Activated T-cell treated with anti-CD3 and anti-CD28 coated beads for 24 hours (primary cell): ENCODE measurements at places on chromosomes 7 and 10.

- DNase-seq, result no peak
Observed at GRCh38 chr7:46626691-46627310, 705.7 kb upstream of the IGFBP3 start.

GRCh38 chr10:113431398-113432160 lies 121.3 kb upstream of the HABP2 start:
- no peak for DNase-seq

DNA sequence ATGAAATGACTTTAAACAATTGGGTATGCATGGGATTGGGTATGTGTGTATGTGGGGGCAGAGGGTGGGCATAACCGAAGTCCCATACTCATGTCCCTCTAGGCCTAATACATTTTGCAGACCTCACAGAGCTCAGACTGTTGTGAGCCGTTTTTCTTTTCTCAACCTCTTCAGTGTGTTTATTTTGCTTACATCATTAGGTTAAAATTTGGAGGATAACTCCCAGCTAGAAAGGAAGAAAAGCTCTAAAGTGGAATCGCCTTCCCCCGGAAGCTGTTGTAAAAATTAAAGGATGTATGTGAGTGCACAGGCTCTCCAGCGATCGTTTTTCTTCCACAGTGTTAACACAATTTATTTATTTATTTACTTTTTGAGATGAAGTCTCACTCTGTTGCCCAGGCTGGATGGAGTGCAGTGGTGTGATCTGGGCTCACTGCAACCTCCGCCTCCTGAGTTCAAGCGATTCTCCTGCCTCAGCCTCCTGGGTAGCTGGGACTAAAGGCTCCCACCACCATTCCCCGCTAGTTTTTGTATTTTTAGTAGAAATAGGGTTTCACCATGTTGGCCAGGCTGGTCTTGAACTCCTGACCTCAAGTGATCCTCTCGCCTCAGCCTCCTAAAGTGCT lies 1.5 kb upstream of the H2AZ2 start:
- no peak for DNase-seq

- DNase-seq, result no peak
Observed at GRCh38 chr10:91287276-91287675, 66.8 kb downstream of the PCGF5 start.

DNA sequence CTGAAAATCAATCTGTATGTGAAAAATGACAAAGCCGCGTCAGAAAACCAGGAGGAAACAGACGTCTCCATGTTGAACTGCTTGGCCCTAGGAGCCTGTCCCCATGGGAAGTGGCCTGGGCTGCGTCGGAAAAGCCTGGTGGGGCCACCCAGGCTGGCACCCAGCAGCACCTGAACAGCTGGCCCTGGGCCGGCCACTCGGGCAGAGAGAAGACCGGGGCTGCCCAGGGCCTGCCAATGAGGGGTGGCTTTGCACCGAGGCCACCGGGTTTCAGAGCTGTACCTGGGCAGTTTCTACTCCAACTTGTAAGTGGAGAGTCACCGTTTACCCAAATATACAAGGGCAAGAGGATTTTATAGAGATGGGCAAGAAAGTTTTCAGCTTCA lies 1.1 kb upstream of the FUOM start:
- DNase-seq, result no peak

GRCh38 chr10:63588436-63589167 lies 67.4 kb downstream of the REEP3 start:
- no peak for DNase-seq

DNA sequence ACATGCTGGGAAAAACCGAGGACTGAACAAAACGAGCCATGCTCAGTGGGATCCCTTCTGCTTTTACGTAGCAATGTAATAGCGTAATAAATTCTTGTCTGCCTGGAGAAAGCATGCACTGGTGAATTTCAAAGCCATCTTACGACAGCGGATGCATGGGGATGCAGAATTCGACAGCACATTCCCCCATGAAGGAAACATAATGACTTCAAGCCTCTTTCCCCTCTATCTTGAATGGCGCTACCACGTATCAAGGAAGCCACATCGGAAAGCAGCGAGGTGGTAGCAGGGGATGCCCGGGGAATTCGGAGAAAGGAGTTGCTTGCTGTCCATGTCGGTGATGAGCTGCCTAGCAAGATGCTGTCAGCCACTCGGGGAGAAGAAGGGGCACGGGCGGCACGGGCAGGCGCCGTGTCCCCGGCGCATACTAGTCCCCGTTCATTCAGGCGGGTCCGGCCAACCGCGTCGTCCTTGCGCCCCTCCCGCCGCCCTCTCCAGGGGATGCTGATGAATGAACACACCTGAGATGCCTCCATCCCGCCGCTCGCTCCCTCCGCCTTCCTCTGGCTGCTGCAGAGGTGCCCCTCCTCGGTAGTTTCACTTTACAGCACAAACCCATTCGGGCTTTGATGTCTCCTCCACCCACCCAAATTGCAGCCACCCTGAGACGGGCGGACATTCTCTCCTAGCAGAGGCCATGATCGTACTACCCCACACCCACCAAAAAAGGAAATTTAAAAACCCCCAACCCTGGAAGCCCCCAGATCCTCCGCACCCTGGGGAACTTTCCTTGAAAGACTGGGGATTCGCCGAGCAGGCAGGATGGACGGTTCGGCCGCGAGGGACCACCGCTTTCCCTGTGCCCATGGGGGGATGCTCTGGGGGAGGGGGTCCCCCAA lies 644 bp downstream of the SORBS1 start:
- peak; percentile 16 for DNase-seq

- no peak for DNase-seq
Observed at GRCh38 chr7:72674394-72674793, 153.6 kb downstream of the TYW1B start.

DNA sequence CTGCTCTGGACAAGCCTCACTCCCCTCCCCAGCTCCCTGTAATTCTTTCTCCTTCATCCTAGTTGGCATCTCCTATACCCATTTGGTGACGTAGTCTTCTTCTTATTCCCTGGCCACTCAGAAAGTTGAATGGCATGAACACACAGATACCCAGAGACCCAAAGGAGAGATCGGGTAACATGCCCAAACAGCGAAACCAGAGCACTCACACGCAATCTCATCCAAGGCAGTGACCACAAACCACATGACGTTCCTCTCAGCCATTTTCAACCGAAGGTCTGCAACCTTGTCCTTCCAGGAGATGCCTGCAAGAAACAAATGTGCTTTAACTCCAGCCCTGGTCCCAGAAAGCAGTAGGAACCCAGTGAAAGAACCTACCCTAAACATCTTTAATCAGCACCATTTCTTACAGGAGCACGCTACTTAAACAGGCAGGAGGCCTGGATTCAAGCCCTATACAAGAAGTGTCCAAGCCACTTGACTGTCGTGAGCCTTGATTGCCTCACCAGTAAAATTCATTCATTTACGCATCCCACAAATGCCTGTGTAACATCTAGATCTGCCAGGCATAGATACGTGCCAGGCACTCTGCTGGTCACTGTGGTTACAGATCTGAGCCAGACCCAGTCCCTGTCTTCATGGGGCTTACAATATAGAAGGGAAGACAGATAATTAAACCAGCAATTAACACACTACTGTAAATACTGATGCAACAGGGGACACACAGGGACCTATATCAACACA lies 37.1 kb downstream of the XPNPEP1 start:
- no peak for DNase-seq

DNA sequence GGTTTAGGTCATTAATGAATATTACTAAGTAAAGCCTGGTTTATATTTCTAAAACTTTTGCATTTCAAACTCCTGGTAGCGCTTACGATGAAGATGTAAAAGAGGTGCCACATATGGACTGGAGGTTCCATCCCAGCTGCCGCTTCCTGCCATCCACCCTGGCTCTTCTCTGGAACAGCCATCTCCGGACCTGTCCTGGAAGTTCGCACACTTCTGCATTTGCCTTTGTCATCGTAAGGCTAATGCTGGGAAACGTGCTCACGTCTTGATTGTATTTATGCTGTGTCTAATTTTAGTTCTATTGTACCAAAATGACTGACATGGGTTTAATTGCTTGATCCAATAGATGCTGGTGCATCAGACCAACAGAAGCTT lies 103.1 kb downstream of the HIPK2 start:
- DNase-seq, result no peak

GRCh38 chr7:70589590-70589989 lies 542.4 kb upstream of the GALNT17 start:
- no peak for DNase-seq

- no peak for DNase-seq
Observed at GRCh38 chr7:106693677-106694353, 32.9 kb upstream of the CCDC71L start.

GRCh38 chr7:83486536-83486935 lies 162.4 kb downstream of the SEMA3E start:
- DNase-seq, result no peak

DNA sequence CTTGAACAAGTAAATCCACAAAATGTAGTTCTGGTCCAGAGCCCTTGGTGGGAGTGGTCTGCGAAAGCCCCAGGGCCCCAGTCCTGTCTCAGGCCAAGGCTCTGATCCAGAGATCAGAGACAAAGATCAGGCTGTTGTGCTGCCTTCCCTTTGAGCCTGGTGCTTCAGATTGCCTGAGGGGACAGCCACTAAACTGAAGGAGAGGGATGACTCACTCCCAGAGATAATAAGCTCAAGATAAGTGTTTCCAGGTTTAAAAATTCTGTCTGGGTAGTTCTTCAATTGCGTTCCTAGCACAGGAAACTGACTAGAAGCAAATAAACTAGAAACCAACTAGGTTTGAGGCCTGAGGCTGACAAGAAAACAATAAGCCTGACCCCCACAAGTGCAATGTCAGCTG lies 190.2 kb downstream of the RAMP3 start:
- DNase-seq, result no peak

DNA sequence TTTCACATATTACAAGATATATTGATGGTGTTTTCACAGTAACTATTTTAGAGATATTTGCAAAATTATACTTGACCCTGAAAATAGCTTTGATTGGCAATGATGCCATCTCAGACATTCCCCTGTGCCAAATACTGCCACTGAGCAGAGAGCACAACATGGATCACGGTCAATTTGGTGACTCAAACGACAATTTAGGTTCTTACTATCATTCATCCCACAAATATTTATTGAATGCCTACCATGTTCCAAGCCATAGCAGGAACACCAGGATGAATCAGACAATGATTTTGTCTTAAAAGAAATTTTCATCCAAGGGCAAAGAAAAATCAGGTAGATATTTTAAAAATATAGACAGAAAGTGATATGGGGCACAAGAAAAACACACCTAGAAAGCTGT lies 153.2 kb upstream of the ADO start:
- no peak for DNase-seq

- no peak for DNase-seq
Observed at GRCh38 chr7:26531926-26532325, 240.3 kb downstream of the SNX10 start.

- no peak for DNase-seq
Observed at GRCh38 chr7:134910968-134911367, 75.3 kb upstream of the AGBL3 start.

DNA sequence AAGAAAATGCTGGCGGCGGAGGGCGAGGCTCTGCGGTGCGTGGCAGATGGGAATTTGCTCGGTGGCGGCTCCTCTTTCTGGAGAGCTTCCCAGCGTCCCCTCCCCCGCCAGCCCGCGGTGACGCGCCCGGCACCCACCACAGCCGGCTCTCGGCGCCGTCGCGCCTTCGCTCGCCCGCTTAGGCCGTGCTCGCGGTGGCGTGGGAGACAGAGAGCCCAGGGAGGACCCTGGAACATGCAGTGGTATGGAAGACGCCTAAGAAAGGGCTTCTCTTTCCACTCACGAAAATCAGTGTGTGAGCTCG lies 576 bp upstream of the CSGALNACT2 start:
- DNase-seq, result no peak

DNA sequence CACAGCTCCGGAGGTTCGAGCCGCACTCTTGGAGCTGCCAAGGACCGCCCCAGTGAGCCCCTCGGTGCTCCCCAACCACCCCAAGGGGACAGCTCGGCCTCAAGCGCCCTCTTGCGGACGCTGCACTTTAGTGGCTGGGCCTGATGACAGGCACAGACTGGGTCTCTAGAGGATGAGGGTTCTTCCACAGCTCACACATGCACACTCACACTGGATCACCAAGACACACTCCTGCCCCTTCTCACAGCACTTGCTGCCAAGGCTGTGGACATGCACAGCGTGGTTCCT lies 2.1 kb downstream of the RET start:
- peak; percentile 6 for DNase-seq

DNA sequence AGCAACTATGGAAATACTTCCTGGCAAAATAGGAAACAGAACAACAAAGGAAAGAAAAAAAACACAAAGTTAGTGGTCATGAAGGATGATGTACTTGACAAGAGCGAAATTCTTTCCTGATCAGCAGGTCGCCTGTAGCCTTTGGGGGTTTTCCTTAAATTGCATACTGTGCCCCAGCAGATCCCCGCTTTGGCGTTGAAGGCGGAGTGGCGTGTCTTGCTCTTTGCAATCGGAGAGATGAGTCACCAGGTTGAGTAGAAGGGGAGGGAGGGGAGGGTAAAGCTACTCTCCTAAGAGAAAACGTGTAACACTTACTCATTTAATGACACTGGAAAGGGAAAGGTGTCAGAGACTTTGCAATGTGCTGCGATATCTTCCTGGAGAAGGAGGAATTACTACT lies 587.2 kb downstream of the SORCS1 start:
- no peak for DNase-seq

- DNase-seq, result no peak
Observed at GRCh38 chr7:29410996-29411395, 152.6 kb upstream of the PRR15 start.

DNA sequence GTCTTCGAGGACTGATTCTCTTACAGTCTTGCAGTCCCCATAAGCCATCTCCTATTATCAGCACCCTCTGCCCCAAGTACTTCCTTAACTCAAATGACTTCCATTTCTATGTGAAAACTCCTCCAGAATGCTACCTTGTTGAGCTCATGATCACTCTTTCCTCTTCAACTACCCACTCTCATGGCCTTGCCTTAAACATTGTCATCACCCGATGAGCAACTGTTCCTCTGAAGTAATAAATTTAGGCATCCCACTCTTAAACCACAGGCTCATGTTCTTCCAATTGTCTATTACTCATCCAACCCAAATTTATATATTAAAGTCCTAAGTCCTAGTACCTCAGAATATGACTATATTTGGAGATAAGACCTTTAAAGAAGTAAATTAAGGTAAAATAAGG lies 152.9 kb downstream of the C1GALT1 start:
- DNase-seq, result no peak

GRCh38 chr10:92550924-92551323 lies 23.0 kb downstream of the IDE start:
- no peak for DNase-seq

DNA sequence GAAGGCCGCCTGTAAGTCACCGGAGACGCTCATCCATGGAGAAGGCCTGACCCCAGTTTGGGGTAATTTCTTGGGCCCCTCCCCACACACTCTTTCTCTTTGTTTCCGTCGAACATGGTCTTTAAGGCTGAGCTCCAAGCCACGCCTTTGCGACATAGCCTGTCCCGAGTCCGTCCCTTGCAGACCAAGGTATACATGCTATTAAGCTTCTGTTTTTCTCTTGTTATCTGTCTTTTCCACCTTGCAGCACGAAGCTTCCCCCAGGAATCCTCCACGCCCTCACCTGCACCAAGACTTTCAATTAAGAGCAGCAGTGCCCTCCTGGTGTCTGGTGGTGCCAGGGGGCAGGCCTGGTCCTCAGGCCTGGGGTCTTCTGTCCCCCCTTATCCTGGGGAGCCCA lies 4.2 kb upstream of the FAM20C start:
- DNase-seq, result no peak

GRCh38 chr7:84162584-84162983 lies 32.0 kb downstream of the SEMA3A start:
- no peak for DNase-seq
